Hematopoietic multipotent progenitor cell (in vitro differentiated cells): ENCODE measurements at places on chromosomes 6 and 20.

DNA sequence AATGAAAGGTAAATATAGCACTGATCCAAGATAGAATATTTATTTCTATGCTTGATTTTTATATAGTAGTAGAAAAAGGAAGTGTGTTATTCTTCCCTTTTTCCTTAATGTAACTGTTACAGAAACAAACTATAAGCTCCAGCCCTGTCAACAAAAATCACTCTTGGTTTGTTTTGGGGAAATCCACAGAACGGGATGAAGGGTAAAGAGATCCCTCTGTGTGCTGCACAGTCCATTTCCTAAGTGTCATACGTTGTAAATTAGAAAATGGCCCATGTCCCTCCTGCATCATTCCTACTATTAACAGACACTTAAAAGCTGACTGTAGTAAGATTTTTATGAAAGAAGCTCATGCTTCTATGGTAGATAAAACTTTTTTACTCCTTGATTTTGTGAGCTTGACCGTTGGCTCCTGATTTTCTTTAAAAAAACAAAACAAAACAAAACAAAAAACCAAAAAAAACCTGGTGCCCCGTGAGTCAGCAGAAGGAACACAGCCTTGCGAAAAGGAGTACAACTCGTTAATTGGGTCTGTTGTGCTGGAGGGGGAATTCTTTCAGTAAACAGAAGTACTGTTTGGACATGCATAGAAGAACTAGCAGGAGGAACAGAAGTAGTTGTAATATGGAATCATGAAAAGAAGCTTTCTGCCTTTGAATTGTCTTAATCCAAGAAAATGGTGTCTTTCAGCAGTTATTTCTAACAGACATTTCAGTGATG lies 67.5 kb downstream of the RTN4IP1 start:
- DNase-seq = peak; percentile 4

DNA sequence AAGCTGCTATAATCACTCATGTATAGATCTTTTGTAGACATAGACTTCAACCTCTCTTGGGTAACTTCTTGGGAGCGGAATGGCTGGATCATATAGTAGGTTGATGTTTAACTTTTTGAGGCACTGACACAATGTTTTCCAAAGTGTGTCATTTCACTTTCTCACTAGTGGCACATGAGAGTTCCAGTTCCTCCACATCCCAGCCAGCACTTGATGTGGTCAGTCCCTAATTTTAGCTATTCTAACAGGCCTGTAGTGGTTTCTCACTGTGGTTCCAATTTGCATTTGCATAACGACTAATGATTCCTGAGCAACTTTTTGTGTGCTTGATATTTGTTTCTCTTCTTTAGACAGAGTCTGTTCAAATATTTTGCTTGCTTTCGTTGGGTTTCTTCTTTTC lies 221.3 kb downstream of the DLL1 start:
- DNase-seq = no peak

GRCh38 chr20:24647713-24648112 lies 178.3 kb downstream of the SYNDIG1 start:
- DNase-seq = no peak

DNA sequence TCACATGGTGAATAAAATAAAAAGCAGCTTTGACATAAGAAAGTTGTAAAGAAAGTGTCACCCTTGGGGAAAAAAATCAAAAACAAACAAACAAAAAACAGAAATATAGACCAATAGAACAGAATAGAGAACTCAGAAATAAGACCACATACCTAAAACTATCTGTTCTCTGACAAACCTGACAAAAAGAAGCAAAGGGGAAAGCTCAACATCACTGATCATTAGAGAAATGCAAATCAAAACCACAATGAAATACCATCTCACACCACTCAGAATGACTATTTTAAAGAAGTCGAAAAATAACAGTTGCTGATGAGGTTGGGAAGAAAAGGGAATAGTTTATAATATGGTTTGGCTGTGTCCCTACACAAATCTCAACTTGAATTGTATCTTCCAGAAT lies 159.1 kb downstream of the TINAG start:
- no peak for DNase-seq

GRCh38 chr20:479487-479886 lies 17.2 kb upstream of the TBC1D20 start:
- DNase-seq = no peak

DNA sequence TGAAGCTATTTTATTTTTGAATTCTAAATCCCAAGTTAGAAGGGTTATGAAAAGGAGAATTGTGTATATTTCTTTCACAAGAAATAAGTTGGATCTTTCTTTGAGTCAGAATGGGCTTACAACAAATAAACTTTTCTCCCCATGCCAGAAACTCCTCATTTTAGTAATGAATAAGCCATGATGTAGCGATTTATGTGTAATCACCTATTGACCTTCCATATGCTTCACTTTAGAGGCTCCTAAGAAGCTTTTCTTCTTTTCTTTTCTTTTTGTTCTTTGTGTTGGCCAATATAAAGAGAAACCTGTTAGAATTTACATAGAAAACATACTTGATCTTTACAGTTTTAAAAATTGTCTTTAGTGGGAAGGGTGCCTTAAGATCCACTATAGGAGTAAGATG lies 370.2 kb downstream of the UTRN start:
- DNase-seq = no peak

DNA sequence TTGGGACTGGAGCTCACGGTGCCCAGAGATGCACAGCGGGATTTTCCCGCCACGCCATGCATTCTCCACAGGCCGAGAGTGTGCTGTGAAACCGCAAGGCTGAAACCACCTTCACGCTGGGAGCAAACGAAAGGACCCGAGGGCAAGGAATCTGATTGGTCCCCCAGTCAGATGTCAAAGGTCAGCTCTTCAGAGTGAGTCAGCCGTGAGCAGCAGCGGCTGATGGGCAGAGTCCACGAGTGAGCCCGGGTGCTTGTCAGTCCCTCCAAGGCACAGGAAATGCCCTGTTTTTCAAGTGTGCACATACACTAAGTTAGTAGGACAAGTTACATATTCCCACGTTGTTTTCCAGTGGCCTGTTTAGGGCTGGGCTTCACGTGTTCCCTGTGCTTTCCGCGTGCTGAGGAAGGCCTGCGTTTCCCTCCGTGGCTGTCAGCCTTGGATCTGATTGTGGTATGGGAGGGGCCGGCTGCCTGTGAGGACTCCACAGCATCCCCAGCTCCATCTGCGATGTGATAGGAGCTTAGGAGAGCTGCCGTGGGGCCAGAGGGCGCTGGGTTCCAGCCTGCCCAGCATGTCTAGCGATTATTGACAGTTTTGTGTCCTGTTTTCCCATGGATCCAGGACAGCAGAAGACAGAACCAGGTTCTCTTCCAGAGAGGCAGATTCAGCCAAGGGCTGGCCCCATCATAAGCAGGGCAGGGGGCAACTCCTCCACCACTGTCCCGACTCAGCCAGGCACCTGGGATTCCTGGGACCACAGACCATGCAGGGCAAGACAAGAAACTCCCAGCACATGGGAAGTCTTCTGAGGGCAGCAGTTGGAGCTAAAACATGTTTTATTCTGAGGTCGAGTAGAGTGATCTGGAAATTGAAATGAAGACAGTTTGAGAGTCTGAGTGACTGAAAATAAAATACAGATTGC lies 38.2 kb upstream of the FRMD1 start:
- no peak for DNase-seq

DNA sequence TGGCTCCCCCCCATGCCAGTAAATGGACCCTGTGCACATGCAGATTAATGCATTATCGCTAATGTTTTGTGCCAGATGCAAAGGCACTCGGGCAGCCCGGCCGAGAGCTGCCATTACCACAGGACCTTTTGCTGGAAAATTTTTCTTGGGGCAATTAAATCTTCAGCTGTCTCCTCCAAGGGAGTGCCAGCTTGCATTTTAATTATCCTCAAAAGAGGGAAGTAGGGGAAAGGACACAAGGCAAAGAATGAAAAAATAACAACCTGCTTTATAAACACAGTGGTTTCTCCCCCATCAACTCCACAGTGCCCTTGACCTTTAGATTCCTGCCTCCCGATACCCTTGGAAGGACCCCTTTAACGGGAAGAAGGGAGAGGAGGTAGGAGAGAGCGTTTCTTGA lies 48.2 kb downstream of the PDYN start:
- DNase-seq = no peak

- no peak for DNase-seq
Observed at GRCh38 chr6:138601128-138601527, 101.8 kb upstream of the NHSL1 start.

GRCh38 chr20:48793776-48794175 lies 34.0 kb downstream of the PREX1 start:
- DNase-seq = no peak

DNA sequence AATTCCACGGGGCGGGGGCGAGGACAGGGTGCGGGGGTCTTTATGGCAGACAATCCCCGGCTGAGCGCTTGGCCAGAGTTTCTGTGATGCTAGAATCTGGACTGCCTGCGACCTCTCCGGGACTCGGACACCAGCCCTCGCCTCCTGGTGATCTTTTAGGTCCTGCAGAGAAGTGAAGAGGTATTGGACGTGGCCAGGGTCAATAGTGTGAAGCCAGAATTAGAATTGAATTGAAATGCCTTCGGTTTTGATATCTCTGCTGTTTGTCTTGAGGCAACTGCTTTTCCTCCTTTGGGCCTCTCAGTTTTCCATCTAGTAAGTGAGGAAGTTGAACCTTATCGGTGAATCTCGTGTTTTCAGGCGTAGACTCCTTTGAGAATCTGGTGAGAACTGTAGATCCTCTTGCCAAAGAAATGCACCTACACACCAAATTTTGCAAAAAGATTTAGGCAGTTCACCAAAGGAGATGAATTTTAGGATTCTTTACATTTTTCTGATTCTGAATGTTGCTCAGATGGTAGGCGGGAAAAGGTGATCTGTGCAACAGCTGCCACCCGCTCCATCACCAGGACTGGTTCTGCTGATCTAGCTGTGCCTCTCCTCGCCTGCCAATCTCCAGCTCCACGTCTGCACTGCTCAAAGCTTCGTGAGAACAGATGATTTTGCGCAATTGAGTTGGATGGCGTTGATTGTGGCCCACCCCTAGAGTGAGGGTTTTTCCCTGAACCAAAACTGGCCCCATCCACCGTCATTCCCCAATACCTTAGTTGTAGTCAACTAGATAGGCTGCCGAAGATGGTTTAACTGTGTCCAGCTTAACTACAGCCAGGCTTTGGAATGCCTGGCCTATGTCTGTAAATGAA lies 837 bp upstream of the OSER1 start:
- no peak for DNase-seq

DNA sequence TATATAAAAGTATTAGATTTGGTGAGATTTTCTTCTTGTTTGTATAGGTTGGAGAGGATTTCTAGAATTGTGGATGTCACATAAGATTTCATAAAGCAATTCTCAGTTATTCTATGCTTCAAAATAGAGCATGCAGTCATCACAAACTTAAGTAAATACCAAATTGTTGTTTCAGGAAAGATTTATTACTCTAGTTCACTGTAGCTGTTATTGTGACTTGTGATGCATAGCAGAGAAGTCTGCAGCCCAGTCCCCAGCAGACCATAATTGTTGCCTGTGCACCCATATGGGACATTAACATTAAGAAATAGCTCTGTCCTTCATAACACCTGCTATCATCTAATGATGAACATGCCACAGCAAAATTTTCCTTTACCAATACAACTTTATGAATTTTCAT lies 228.0 kb upstream of the FAM83B start:
- DNase-seq = no peak

GRCh38 chr20:64151633-64152530 lies 12.4 kb upstream of the MYT1 start:
- no peak for DNase-seq

- DNase-seq = no peak
Observed at GRCh38 chr20:59788196-59788735, 145.2 kb downstream of the SYCP2 start.

DNA sequence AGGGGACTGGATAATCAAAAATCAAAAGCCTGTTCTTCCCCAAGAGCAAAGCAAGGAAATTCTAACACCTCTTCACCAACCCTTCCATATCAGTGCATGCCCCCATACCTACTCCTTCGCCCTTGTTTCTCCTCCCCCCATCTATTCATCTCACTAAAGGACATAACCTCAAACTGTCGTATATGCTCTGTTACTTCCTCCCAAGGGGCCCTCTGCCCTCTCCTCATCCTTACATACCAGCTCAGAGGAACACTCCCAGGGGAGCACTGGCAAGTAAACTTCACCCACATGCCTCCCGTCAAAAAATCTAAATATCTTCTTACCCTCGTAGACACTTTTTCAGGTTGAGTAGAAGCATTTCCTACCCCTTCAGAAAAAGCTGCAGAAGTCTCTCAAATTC lies 9.4 kb upstream of the ADTRP start:
- no peak for DNase-seq

DNA sequence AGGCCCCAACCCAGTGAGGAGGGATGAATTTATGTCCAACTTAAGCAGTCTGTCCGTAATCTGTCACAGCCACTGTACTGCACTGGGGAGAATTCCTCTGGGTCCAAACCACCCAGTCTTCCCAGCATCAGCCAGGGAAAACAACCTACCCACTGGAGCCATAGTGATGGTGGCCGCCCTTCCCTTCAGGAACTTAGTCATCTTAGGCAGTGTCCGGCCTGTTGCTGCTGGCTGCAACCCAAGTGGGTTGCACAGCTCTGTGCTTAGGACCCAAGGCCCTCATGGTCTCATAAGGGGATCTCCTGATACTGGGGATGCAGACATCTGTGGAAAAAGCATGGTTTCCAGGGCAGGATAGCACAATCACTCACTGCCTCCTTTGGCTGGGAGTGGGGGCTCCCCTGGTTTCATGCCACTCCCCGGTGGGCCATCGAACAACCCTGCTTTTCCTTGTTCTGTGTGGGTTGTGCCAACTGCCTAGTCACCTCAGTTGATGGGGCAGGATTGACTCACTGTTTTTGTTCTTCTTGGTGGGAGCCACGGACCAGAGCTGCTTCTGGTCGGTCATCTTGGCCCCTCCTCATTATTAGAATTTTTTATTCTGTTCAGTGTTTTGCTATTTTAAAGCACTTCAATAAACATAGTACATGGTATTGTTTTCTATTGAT lies 591.9 kb downstream of the DOK5 start:
- no peak for DNase-seq

- no peak for DNase-seq
Observed at GRCh38 chr6:23522792-23523547, 603.0 kb upstream of the NRSN1 start.

DNA sequence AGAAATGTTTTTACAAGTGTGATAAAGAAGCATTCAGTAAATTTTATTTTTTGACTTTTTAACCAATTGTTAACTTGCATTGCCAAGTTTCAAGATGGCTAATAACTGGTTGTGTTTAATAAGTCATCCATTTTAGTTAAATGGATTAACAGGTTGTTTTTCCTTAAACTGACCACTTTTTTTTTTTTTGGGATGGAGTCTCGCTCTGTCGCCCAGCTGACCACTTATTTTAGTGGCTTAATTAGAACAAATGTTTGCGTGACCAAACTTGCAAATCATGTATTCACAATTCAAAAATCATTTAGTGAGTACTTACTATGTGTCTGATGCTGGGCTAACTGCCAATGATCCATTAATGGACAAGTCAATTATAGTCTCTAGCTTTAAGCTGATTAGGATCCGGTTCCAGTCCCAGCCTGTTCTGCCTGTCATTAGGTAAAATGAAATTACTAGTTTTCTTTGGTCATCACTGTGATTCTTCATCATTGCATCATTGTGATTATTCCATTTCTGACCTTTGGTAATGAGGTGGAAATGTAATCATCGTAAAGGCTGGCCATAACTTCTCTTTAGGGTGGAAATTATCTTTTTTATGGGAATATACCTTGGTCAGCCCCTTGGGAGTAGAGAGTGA lies 729.2 kb upstream of the MARCKS start:
- DNase-seq = no peak
